ENCODE measurements at places on chromosomes 5 and 9.

- no peak for DNase-seq
Measured at GRCh38 chr9:126147186-126147935, 179.3 kb upstream of the MVB12B start.

- DNase-seq, result no peak
Measured at GRCh38 chr5:34053571-34054399, 10.8 kb upstream of the C1QTNF3 start.

DNA sequence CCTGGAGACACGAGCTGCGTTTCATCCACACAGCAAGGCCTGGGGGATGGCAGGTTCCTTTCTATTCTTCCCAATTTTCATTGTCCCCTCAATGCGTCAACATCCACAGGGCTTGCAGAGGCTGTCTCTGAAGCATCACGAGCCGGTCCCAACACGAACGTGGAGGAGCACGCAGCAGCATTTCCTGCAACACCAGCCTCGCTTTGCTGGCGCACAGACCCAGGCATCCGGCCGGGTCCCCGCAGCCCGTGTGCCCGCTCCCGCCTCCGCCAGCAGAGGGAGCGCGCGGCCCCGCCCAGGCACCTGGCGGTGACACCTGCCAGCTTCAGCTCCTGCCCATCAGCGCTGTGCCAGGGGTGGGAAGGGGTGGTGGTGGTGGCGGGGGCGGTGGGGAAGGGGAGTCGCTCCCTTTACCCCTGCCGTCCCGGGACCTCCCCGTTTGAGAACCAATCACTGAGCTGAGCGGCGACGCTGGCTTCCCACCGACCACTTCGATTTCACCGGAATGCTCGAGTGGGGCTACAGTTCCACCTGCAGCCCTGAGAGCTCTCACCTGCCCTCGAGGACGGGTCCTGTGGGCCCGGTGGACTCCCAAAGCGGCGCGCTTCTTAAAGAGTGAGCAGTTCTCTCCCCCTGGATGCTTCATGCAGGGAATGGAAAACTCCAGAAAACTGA is 464.5 kb downstream of the ICE1 start:
- no peak for DNase-seq

DNA sequence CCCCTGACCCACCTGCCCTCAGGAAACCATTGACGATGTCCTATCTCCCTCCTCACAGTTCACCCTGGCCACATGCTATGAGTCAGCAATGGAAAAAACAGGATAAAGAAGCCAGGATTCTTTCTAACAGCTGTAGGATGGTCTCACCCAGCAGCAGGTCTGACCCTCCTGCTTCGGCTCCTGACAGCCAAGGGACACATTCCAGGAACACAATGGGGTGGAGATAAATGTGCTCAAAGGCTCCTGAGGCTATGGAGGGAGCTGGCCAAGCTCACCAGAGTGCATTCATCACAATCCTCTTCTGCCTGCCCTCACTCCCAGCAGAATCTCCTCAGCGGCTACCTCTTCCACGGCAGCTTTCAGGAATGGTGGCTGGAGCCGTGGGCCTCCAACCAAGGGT is 170.3 kb downstream of the PJA2 start:
- DNase-seq, result no peak

- no peak for DNase-seq
Measured at GRCh38 chr9:25225938-25226760, 452.1 kb downstream of the TUSC1 start.

DNA sequence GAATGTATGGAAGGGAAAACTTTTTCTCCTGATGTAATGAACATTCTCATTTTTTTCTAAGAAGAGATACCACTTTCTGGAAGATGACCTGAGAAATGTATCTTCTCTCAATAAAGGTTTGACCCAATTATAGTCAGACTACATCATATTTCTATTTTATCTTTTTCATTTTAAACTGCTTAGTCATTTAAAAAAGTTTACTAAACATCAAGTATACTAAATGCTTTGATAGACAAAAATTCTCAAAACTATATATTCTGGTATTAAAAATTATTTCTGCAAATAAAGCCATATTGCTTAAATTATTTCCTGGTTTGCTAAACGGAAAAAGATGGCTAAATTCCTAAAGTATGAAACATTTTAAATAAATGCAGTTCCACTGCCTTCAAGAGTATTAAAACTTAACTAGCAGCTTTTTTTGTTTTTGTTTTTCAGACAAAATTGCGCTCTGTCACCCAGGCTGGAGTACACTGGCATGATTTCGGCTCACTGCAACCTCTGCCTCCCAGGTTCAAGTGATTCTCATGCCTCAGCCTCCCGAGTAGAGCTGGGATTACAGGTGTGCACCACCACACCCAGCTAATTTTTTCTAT is 37.1 kb downstream of the FBXW11 start:
- no peak for DNase-seq

DNA sequence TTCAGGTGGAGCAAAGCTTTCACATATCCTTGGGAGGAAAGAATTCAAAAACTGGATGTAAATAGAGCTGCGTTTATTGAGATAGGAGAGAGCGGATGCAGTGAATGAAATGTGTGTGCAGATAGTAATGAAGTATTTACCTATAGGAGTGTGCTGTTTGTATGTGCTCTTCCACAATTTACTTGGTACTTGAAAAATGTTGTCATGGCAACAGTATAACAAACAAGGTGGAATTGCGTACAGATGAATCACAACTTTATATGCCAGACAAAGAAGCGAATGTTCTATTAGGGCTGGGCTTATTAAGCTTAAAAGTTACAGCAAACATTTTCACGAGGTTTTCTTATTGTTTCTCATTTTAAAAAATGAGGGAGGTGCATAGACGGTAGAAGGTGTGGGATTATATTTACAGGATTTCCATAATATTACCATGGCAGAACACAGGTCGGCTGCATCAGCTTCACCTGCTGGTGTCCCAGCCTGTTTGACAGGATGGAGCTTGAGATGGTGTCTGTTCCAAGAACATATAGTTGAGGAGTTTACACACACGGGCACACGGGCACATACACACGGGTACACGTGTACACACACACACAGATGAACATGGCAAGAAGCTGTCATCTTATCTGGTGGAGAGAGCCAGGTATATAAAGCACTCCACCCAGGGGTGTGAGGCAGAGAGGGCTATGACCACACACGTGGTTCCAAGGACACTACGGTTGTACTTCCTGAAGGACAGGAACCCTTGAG is 155.7 kb downstream of the RMI1 start:
- DNase-seq, result no peak

GRCh38 chr5:120255214-120255613 is 208.9 kb upstream of the PRR16 start:
- no peak for DNase-seq

DNA sequence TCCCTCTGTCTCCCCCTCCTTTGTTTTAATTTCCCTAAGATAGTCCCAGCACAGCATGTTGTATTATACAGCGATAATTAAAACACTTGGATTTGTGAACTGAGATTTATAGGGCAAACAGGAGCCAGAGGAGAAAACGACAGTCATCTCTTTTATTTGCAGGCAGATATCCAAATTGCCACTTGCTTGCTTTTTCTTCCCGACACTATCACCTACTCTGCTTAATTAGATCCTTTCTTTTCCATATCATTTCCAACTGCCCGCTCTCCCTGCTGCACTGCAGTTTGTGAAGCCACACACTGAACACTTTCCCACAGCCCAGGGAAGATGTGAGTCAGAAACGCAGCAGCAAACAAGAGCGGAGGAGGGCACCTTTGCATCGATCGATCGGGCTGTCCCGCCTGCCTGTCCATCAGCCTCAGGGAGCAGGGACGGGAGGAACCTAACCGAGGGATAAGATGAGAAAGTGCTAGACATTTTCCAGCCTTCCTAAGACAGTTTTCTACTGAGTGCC is 35.8 kb upstream of the SPRY4 start:
- no peak for DNase-seq

DNA sequence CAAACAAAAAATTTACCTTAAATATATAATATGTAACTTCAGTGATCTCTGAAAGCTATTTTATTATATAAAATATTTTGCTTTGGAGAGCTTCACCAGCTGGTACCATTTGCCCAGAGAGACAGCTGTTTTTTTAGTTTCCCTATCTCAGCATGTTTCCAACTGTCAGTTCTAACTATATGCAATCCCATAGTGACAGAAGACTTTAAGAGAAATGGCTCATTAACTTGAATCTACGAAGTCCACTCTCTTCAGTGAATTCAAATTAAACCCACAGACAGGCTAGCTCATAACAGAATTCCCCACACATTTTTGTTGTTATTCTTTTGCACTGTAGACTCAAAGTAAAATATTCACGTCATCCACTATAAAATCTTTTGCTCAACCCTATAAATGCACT is 251.8 kb upstream of the POU5F2 start:
- DNase-seq, result no peak

- no peak for DNase-seq
Measured at GRCh38 chr5:68432682-68433081, 217.1 kb downstream of the PIK3R1 start.

- no peak for DNase-seq
Measured at GRCh38 chr9:2012347-2012746, 2.8 kb upstream of the SMARCA2 start.

DNA sequence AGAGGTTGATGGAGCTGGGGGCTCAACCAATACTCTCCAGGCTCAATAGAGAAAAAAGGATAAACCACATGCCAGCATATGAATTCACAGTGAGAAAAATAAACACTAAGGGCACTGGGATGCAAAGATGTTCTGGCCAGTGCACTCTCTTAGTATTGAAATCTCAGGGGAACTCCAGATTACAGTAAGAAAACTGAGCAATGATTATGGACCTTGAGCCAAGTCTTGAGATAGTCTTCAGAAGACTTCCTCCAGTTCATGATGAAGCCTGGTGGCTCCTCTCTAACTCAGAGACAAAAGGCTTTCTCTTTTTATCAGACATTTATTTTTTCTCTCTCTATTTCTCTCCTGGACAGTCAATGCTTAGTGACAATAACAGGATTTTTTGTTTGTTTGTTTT is 139.8 kb upstream of the SPEF2 start:
- no peak for DNase-seq

DNA sequence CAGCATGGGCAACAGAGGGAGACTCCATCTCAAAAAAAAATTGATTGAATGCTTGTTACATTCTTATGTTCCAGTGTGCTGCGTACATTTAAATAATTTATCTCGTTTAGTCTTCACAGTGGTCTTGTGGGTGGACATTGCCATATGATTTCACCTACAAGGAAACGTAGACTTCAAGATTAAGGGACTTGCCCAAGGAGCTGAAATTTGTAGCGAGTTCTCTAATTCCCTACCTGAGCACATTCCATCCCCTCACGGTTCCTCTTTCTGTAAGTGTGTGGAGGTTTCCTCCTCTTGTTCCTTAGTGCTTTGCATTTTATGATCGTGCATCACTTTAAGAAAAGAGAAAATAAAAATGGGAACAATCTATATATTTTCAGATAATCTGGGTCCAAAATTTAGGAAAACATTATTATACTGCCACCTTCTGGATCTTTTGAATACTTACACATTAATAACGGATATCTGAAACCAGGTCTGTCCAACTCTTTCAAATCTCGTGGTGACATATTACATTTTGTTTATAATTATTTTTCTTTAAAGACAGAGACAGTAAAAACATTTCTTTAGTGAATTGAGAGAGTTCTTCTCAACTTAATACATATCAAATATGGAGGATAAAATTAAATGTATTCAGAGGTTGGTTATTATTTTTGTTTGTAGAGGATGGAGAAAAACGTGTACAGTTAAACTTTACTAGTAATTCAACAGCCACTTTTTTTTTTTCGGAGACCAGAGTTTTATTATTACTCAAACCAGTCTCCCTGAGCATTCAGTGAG is 29.9 kb upstream of the C7 start:
- DNase-seq, result no peak

DNA sequence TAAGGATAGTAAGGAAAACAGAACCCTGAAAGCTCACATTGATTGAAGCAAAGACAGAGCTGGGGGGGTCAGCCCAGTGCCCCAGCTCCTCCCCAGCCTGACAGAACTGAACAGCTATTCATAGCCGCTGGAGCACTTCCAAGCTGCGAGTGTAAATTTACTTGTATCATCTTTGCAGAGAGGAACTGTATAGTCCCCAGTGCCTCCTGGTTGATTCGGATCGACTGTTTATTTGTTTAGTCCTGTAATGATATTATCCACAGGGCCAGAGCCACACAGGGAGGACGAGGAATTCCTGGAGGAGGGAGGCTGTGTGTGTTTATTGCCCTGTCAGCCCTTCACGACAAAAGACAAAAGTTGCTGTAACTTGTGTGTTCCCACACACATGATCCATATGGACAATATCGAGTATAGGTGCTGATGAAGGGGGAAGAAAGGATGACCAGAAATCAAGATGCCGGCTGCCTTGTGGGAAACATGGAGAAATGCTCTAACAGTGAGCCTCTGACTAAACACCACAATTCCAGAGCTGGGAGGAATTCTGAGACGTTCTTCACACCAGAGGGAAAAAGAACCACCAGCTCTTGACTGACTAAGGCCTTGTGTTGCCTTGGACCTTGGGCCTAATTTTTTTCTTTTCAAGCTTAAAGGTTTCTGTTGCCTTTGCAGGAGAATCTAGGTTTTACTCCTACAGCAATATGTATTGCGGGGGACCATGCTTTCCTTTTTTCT is 31.1 kb downstream of the FOXD1 start:
- DNase-seq, result no peak

GRCh38 chr5:98769210-98769958 is 4.1 kb upstream of the RGMB start:
- DNase-seq, result peak; percentile 30

DNA sequence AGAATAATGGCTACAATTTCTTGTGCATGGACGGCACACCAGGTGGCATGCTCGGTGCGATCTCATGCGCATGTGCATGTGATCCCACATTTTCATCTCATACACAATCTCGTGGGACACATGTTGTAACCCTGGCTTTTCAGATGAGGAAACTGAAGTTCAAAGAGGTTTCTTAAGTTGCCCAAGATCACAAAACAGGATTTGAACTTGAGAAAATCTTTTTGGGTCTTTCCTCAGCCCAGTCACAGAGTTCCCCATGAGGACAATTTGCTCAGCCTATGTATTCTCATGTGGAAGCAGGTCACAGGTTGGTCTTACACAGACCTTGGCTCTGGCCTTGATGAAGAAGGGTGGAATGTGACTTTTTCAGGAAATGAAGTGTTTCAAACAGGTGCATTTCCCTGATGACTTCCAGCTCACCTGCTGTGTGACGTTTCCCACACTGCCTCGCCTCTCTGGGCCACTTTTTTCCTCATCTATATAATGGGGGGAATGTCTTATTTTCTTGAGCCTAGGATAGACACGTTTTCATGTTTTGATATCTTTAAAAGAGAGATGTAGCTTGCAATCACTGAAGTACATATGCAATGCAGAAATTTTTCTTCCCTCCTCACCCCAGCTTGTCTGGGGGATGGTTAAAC is 7.1 kb upstream of the ORM1 start:
- DNase-seq, result no peak

- DNase-seq, result no peak
Measured at GRCh38 chr5:159825551-159826051, 90.7 kb upstream of the ADRA1B start.

DNA sequence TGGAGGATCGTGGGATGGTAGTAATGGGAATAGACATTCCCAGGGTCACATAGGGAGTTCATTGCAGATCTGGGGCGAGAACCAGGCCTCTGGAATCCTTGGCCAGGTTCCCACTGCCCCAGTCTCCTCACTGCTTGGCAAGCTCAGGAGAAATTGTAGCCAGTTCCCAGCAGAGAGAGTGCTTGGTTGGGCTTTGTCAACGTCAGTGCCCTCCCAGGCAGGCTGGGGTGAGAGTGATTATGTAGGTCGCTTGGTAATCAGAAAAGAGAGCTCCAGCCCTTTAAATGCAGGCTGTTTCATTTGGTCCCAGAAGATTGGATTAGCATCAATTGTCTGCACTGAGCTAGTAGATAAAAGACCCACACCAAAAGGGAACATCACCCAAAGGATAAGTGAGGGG is 51.8 kb upstream of the GALNT10 start:
- DNase-seq, result no peak
